Renal pelvis (tissue), 12 donors: ENCODE measurements at places on chromosomes 6 and 20. TPM values are rescaled to one million over a fixed set of nuclear protein-coding genes. Genes with fewer than 3 reads are reported as not detected.

The MICA gene
- 7.0 TPM for polyA plus RNA-seq

The CALHM4 gene
- polyA plus RNA-seq = 1.1 TPM

The ERGIC3 gene
- polyA plus RNA-seq = 348 TPM

The GCM1 gene
- 0.14 TPM for polyA plus RNA-seq

GRCh38 chr6:168229368-168229752, 90.2 kb downstream of the DACT2 start:
- no peak for DNase-seq

- no peak for DNase-seq
These were observed 15.0 kb downstream of the CALHM6 start for GRCh38 chr6:116476002-116476678.

GRCh38 chr6:124688369-124688768, 273.9 kb upstream of the RNF217 start:
- DNase-seq = no peak

- no peak for DNase-seq
These were observed 250.8 kb downstream of the DLL1 start for GRCh38 chr6:170040115-170040500.

- DNase-seq = no peak
These were observed 23.8 kb downstream of the DCBLD1 start for GRCh38 chr6:117506180-117506835.

GRCh38 chr6:38175786-38176185, 356.3 kb downstream of the ZFAND3 start:
- no peak for DNase-seq

- no peak for DNase-seq
These were observed 576.4 kb downstream of the HDGFL1 start for GRCh38 chr6:23145781-23146180.

DNA sequence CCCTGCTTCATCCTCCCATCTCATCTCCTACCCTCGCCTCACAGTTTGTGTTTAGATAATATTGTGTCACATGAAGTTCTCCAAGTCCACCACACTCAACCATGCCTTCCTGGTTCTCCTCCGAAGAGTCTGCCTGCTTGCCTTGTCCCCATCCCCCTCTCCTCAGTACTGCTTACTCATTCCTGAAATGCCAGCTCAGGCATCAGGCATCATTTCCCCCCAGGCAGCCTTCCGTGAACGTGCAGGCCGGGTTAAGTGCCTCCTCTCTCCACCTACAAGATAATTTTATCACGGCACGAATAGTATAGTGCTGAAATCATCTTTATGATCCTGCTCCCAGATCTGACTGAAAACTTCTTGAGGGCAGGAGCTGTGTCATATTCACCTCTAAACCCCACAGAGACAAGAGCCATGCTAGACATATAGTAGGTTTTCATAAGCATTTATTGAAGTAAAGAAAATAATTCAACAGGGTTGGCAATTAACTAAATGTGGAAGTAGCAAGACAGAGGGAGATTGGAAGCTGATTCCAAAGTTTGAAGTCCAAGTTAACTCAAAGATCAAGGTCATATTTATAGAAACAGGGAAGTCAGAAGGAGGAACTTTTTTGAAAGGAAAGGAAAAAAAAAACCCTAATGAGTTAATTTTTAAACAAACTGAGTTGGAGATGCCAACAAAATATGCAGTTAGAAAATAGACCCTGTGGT, 48.7 kb upstream of the BMP2 start:
- no peak for DNase-seq

- DNase-seq = no peak
These were observed 87.5 kb downstream of the SYNJ2 start for GRCh38 chr6:158068893-158069799.

- DNase-seq = peak; percentile 78
These were observed 29.4 kb downstream of the HLA-F start for GRCh38 chr6:29752451-29753308.

DNA sequence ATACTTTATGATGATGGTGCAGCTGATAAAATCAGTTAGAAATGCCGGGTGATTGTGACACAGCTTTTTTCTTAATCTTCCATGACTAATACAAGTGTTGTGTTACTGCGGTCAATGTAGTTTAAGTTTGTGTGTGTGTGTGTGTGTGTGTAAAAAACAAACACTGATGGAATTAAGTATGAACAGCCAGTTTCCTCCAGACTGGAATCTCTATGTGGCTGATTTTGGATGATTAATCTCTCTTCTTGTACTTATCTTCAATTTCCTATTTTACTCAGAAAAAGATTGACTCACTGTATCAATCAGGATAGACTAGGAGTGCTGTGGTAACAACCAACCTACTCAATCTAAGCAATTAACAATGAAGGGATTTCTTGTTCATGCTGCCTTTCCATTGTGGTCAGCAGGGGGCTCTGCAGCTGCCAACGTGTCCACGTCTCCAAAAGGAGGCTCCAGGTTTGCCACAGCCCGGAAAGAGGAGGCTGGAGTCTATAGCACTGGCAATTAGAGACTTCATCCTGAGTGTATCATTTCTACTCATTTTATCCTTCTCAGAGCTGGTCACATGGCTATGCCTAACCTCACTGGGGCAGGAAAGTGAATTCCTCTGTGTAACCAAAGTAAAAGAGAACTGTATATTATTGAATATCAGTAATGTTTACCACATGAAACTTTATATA, 107.7 kb downstream of the CD109 start:
- DNase-seq = no peak
